Kidney (tissue), 22 donors: ENCODE measurements at places on chromosomes 11 and 22. TPM values are rescaled to one million over a fixed set of nuclear protein-coding genes. Genes with fewer than 3 reads are reported as not detected.

DCHS1 gene
- 17.0 TPM for total RNA-seq

CD3E gene
- total RNA-seq: 14.3 TPM

FGF4 gene
- not detected for total RNA-seq

IGF2 gene
- 30.5 TPM for total RNA-seq

LGR4 gene
- total RNA-seq: 109 TPM

FOLR2 gene
- 31.9 TPM for total RNA-seq

OR52E4 gene
- total RNA-seq: not detected

APOA1 gene
- not detected for total RNA-seq

PHF21B gene
- total RNA-seq: 2.8 TPM

PRAME gene
- 1.7 TPM for total RNA-seq

SLC17A6 gene
- total RNA-seq: not detected

DNA sequence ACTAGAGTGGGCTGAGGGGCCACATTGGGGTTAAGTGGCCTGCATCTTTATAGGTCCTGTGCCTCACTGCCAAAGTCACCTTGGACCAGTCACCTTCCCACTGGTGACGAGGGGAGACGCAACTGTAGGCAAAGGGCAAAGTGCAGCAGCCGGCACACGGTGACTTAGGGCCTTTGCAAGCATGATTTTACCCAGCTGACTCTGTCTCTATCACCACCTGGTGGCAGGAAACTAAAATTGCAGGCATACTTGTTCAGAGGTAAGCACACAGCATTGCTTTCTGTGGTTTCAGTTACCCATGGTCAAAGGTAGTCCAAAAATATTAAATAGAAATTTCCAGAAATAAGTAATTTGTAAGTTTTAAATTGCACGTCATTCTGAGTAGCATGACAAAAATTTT is 1164.4 kb downstream of the BRD1 start:
- no peaks in the 10 kb centered on the region for H3K27me3 ChIP-seq
- no peak for DNase-seq
- H3K4me3 ChIP-seq: no peak overlapping the region
- no peaks in the 10 kb centered on the region for H3K4me1 ChIP-seq
- H3K36me3 ChIP-seq: no peaks in the 10 kb centered on the region
- no peak overlapping the region for H3K27ac ChIP-seq

DNA sequence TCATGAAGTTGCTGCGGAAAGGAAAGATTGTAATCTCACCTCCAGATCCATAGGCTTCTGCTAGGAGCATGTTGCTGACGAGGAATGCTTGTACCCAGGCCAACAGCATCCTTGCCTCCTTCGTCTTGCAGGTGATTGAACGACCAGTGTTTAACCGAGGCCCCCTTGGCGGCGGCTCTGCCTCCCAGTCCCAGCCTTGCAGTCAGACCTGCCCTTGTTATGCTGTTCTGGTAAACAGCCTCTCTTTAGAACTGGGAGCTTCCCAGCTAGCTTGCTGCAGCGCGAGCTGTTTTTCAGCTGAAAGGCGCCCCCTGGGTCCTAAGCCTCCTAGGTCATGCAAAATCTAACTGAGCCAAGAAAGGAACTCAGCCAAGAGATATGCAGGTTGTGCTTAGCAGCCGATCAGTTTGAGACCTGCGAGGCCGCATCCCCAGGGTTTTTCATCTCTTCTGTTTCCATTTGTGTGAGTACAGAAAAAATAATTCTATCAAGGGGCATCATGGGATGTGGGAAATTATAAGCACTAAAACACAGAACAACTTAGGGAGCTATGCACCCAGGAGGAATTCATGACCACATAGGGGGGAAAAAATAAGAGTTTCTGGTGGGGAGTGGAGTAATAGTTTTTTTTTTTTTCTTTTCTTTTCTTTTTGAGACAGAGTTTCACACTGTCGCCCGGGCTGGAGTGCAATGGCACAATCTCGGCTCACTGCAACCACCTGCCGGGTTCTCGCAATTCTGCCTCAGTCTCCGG is at the start of gene PIK3IP1:
TSS of gene PIK3IP1 (minus strand) at position 253 of the 754 bp plus-strand sequence. CDS start at position 109, 144 bp downstream.
- H3K27ac ChIP-seq: peak within 1 kb of the TSS; percentile 96
- peaks cover 22% of the 10 kb centered on the region for H3K4me1 ChIP-seq
- DNase-seq: peak; percentile 85
- H3K27me3 ChIP-seq: no peaks in the 10 kb centered on the region
- peaks cover 3% of the 10 kb centered on the region for H3K36me3 ChIP-seq

- DNase-seq: no peak
- peaks cover 10% of the 10 kb centered on the region for H3K36me3 ChIP-seq
- no peaks in the 10 kb centered on the region for H3K27me3 ChIP-seq
- no peak overlapping the region for H3K27ac ChIP-seq
- H3K4me1 ChIP-seq: peaks cover 31% of the 10 kb centered on the region
- no peak overlapping the region for H3K4me3 ChIP-seq
Measured at GRCh38 chr11:57320719-57321387, 3.9 kb downstream of the TNKS1BP1 start.

- peak; percentile 83 for DNase-seq
- no peak overlapping the region for H3K27ac ChIP-seq
- H3K36me3 ChIP-seq: no peaks in the 10 kb centered on the region
Measured at GRCh38 chr11:135008001-135008405, 596.0 kb upstream of the B3GAT1 start.

- H3K27ac ChIP-seq: no peak overlapping the region
- no peak overlapping the region for H3K4me3 ChIP-seq
- no peak for DNase-seq
- H3K27me3 ChIP-seq: no peaks in the 10 kb centered on the region
- H3K4me1 ChIP-seq: peaks cover 1% of the 10 kb centered on the region
Measured at GRCh38 chr11:19984048-19984742, 176.1 kb downstream of the DBX1 start.

GRCh38 chr11:102559839-102560238 is 29.3 kb upstream of the MMP7 start:
- H3K36me3 ChIP-seq: no peaks in the 10 kb centered on the region
- no peak overlapping the region for H3K4me3 ChIP-seq
- H3K27ac ChIP-seq: no peak overlapping the region
- no peaks in the 10 kb centered on the region for H3K4me1 ChIP-seq

DNA sequence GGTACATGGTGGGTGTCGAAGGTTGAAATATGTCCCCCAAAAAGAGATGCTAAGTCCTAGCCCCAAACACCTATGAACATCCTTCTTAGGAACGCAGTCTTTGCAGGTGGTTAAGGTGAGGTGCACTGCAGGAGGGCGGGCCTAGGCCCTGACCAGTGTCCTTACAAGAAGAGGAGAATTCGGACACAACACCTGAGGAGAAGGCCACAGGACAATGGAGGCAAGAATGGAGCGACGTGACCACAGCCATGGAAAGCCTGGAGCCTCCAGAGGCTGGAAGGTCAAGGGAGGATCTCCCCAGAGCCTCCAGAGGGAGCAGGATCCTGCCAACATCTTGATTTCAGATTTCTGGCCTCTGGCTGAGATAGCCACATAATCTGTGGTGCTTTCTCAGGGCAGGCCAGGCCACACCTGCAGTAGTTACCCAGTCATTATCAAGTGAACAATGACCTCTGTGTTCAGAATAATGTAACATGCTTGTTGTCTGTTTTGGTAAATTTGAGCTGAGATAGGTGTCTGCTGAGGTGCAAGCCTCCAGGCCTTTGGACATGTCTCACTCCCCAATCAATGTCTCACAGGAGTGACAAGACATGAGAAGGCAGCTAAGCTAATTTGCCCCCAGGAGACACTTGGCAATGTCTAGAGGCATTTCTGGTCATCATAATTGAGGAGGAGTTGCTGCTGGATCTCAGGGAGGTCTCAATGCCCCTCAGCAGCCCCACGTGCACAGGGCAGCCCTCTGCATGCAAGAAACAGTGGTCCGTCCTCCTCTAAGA is 498.9 kb downstream of the BRD1 start:
- H3K4me1 ChIP-seq: no peaks in the 10 kb centered on the region
- H3K27me3 ChIP-seq: no peaks in the 10 kb centered on the region
- H3K36me3 ChIP-seq: no peaks in the 10 kb centered on the region
- H3K27ac ChIP-seq: no peak overlapping the region
- DNase-seq: peak; percentile 32
- H3K4me3 ChIP-seq: no peak overlapping the region

DNA sequence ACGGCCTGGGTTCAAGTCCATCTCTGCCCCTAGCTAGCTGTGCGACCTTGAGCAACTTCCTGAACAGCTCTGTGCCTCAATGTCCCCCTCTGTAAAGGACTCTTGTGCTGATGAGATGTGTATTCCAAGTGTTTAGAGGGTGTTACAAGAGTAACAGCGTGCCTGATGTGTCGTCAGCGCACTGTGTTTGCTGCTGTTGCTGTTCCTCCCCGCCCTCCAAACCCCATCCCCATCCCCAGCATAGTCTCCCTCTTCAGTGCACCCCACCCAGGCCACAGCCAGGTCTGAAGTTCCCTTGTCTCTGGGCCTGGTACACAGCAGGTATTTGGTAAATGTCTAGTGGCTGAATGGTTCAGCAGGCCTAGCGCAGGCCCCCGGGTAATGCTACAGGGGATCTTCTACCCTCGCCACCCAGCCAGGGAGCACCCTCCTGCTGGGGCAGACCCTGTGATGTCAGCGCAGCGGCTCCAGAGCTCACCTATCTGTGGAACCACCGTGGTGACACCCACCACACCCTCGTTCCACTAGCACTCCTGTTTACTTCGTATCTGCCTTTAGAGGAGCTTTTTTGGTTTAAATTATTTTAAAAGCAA is 10.3 kb downstream of the CBX7 start:
- H3K4me1 ChIP-seq: peaks cover 8% of the 10 kb centered on the region
- no peaks in the 10 kb centered on the region for H3K27me3 ChIP-seq
- no peaks in the 10 kb centered on the region for H3K36me3 ChIP-seq
- no peak overlapping the region for H3K4me3 ChIP-seq
- H3K27ac ChIP-seq: no peak overlapping the region

GRCh38 chr11:86219311-86220193 is 25.0 kb upstream of the EED start:
- no peak overlapping the region for H3K4me3 ChIP-seq
- DNase-seq: no peak
- H3K36me3 ChIP-seq: no peaks in the 10 kb centered on the region
- no peak overlapping the region for H3K27ac ChIP-seq
- peaks cover 3% of the 10 kb centered on the region for H3K4me1 ChIP-seq

GRCh38 chr11:100269516-100269915 is 417.6 kb upstream of the ARHGAP42 start:
- no peak overlapping the region for H3K27ac ChIP-seq
- no peaks in the 10 kb centered on the region for H3K27me3 ChIP-seq
- DNase-seq: no peak

- DNase-seq: no peak
- no peaks in the 10 kb centered on the region for H3K4me1 ChIP-seq
- H3K27ac ChIP-seq: no peak overlapping the region
Measured at GRCh38 chr11:129117595-129118350, 74.4 kb downstream of the ARHGAP32 start.

DNA sequence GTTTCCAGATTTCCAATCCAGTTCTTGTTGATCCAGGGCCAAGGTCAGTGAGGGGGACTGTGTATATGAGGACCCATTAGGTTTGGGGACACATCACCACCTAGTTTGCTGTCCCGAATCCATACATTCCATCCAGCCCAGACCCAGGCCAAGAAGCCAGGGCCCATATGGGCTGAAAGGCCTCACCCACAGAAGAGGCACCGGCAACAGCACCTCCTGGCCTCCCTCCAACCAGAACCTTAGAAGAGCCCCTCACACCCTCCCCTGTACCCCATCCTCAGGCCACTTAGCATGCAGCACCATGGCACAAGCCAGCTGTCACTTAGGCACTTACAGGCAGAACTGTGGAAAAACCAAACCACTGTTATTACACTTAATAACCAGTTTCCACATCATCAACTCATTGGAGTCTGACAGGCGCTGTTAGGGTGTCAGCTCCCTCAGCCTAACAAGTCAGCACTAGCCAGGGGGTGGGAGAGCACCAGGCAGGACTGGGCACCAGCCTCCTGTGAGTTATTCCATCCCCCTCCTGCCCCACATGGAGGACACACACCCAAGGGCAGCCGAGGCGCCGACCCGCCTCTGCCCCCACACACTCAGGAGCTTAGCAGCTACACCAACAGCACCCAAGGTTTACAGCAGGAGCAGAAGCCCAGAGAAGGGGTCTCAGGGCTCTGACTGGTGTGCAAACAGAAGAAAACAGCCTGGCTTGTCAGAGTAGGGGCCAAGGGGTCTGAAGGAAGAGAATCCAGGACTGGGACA is 132.0 kb downstream of the BUD13 start:
- no peaks in the 10 kb centered on the region for H3K4me1 ChIP-seq
- no peak for DNase-seq

DNA sequence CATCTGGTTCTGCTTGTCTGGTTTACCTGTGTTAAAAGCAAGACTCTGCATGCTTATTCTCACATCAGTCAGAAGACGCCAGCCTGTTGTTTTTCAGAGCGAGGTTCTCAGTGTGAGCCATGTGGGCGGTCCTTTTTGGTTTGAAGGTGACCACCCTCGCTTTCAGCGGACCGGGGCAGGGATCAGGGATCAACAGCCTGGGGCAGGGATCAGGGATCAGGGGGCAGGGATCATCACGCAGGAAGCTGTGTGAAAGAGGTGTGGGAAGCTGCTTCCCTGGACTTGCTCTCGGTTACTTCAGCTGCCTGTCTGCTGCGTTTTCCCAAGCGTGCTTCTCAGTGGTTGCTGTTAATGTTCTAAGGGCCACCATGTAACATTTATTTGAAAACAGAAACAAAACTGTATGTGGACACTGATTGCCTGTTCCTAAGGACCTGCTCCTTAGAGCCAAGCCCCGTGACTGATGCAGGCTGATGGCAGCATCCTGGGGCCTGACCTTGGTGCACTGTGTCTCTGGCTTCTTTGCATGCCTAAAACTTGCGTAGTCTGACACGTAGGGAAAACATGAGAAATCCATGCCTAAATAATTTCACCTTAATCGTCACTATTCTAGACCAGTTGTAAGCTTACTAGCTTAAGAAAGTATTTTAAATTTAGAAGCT is 146.9 kb downstream of the ATXN10 start:
- DNase-seq: no peak
- H3K27me3 ChIP-seq: no peaks in the 10 kb centered on the region
- H3K36me3 ChIP-seq: no peaks in the 10 kb centered on the region
- peaks cover 3% of the 10 kb centered on the region for H3K4me1 ChIP-seq
- H3K4me3 ChIP-seq: no peak overlapping the region
- no peak overlapping the region for H3K27ac ChIP-seq

- H3K36me3 ChIP-seq: no peaks in the 10 kb centered on the region
- H3K27ac ChIP-seq: no peak overlapping the region
- DNase-seq: no peak
Measured at GRCh38 chr11:19977941-19978340, 182.3 kb downstream of the DBX1 start.

DNA sequence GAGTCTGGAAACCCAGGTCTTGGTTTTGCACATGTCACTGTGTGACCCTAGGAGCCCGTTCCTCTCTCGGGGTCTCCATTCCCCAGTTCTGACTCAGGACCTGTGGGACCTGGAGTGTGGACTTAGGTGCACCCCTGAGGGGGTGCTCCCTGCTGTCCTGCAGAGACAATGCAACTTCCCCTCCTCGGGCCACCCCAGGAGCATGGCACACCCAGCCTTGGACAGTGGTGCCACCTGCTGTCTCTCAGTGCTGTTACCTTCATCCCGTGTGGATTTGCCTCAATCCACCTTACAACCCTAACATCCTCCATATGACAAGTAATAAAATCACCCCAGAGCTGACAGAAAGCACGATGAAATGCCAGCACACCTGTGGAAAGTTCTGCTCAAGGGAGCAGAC is 27.5 kb upstream of the CRYBB3 start:
- H3K4me1 ChIP-seq: no peaks in the 10 kb centered on the region
- H3K36me3 ChIP-seq: peaks cover 35% of the 10 kb centered on the region
- no peak for DNase-seq
- H3K27me3 ChIP-seq: no peaks in the 10 kb centered on the region
